ENCODE measurements at places on chromosomes 4 and X. TPM values are rescaled to one million over a fixed set of nuclear protein-coding genes. Genes with fewer than 3 reads are reported as not detected.
A peak's percentile ranks its signal among the peaks of the same experiment; 100 is the strongest.

RPS6KA6 gene
- 2.1 TPM for total RNA-seq

DNA sequence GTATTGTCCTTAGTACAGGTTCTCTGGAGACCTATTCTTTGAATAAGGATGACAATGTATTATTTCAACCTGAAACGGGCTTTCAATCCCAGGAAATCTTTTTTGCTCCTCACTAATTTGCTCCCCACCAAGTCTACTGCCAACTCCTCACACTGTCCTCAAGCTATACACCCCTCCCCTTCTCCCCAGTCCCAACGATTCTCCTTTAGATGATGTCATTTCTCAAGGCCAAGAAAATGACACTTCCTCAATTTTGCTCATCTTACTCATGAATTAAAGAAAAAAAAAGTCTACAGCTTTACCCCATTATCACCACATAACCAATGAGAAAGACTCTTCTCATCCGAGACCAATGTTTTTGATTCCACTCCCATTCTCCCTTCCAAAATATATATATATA, 20.6 kb downstream of the AP1S2 start:
- DNase-seq: no peak
- no peak overlapping the region for H3K4me3 ChIP-seq
- H3K36me3 ChIP-seq: peaks cover 2% of the 10 kb centered on the region
- H3K27me3 ChIP-seq: no peaks in the 10 kb centered on the region

DNA sequence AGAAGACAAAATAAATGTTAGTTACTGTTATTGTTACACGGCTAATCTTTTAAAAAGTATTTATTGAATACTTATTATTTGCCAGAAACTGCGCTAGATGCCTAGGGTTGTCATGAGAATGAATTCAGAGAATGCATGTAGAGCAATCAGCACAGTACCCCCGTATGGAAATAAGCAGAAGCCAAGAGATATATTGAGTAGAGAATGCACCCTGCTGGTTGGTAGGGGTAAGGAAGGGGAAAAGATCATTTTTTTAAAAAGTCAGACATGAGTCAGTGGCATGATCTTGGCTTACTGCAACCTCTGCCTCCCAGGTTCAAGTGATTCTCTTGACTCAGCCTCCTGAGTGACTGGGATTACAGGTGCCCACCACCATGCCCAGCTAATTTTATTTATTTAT, 13.1 kb upstream of the DRP2 start:
- DNase-seq: no peak
- no peak overlapping the region for H3K27ac ChIP-seq
- H3K4me3 ChIP-seq: no peak overlapping the region
- H3K27me3 ChIP-seq: no peaks in the 10 kb centered on the region
- peaks cover 15% of the 10 kb centered on the region for H3K4me1 ChIP-seq

DNA sequence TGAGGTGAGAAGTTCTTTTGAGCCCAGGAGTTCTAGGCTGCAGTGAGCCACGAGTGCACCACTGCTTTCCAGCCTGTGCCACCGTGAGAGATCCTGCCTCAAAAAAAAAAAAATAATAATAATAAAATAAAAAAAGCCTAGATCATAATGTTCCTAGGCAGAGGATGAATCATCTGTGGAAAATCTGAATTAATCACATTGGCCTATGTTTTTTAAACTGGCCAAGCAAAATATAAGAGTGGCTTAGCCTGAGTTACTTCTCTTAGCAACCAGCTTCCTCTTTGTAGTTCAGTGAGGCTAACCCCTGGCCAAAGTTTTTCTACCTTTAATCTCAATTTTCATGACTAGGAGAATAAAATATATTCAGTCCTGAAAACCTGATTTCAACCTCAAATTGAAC, 614.6 kb downstream of the PPP4R3C start:
- H3K36me3 ChIP-seq: no peaks in the 10 kb centered on the region
- no peak overlapping the region for H3K4me3 ChIP-seq
- H3K4me1 ChIP-seq: no peaks in the 10 kb centered on the region

DNA sequence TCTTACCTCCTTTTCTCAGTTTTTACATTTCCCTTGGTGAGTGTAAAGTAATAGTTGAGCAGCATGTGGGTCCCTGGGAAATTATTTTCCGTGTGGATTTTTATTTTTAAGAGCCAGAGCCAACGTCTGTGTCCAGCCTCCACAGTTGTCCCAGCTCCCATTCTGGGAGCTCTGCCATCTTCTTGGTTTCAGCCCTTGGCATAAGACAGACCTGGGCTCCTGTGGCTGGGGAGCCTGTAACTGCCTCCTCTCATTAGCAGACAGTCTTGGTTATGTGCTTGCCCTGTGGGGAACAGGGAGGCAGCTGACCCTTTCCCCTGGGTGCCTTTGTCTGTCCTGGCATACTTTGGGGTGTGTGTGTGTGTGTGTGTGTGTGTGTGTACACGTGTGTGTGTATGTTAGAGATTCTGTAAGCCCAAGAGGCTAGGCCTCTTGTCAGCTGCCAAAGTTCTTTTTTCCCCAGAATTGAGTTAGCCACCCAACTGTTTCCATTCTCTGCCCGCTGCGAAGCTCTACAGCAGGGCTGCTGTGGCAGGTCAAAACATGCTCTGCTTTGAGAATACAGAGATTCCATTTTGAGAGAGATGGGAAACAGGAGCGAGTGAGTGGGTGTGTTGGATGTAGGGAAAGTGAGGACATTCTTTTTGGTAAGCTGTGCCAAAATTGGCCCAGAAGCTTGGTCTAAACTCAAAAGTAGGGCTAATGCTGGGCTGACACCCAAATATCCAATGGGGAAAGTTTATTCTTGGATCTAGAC, 140.7 kb downstream of the TMEM164 start:
- H3K27me3 ChIP-seq: no peaks in the 10 kb centered on the region
- H3K27ac ChIP-seq: no peak overlapping the region
- DNase-seq: no peak
- no peak overlapping the region for H3K4me3 ChIP-seq
- no peaks in the 10 kb centered on the region for H3K4me1 ChIP-seq
- H3K36me3 ChIP-seq: no peaks in the 10 kb centered on the region

DNA sequence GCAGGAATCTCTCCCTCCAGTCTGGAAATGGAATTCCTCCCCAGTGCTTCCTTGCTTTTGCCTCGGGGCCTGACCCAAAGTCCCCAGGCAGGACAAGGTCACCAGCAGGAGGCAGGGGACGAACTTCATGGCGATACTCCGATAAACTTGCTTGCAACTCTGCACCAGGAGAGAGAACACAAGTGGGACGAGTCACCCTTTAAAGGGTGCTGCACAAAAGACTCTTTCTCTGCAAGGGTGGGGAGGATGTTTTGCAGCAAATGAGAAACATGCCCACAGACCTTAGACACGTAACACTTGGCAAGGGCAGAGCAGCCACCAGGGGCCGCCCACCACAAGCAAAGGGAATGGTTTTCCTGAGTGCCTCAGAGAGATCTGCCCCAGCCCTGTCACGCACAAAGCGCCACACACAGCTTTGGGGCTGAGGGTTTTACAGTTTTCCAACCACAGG, at the start of gene FGFBP2:
FGFBP2 (minus strand) TSS at position 175 of the 451 bp plus-strand sequence; CDS start at position 129, 46 bp downstream.
- H3K4me3 ChIP-seq: peak within 1 kb of the TSS; percentile 30
- H3K36me3 ChIP-seq: no peaks in the 10 kb centered on the region
- peak; percentile 59 for DNase-seq
- H3K4me1 ChIP-seq: peaks cover 37% of the 10 kb centered on the region

DNA sequence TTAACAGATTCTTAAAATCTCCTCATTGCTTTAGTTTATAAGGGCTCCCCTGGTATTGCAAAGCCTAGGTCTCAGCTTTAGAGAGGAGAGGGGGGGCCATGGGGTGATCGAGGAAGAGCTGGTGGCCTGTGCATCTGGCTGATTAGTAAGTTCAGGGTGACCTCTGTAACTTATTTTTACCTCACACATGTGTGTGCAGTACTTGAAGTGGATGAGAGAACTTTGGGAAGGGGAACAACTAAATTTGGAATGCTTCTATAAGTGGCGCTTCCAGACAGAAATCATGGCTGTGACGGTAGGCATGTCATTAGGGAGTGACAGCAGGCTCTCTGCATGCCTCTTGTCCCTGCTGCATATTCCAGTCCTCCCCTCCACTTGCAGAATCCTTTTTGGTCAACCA, 41.9 kb downstream of the FRAS1 start:
- no peak overlapping the region for H3K4me3 ChIP-seq
- H3K27ac ChIP-seq: no peak overlapping the region
- H3K36me3 ChIP-seq: no peaks in the 10 kb centered on the region
- H3K4me1 ChIP-seq: no peaks in the 10 kb centered on the region
- H3K27me3 ChIP-seq: no peaks in the 10 kb centered on the region

GRCh38 chrX:136546371-136546781, 14.4 kb downstream of the VGLL1 start:
- no peaks in the 10 kb centered on the region for H3K4me1 ChIP-seq
- H3K27me3 ChIP-seq: no peaks in the 10 kb centered on the region
- H3K36me3 ChIP-seq: no peaks in the 10 kb centered on the region
- no peak overlapping the region for H3K4me3 ChIP-seq

DNA sequence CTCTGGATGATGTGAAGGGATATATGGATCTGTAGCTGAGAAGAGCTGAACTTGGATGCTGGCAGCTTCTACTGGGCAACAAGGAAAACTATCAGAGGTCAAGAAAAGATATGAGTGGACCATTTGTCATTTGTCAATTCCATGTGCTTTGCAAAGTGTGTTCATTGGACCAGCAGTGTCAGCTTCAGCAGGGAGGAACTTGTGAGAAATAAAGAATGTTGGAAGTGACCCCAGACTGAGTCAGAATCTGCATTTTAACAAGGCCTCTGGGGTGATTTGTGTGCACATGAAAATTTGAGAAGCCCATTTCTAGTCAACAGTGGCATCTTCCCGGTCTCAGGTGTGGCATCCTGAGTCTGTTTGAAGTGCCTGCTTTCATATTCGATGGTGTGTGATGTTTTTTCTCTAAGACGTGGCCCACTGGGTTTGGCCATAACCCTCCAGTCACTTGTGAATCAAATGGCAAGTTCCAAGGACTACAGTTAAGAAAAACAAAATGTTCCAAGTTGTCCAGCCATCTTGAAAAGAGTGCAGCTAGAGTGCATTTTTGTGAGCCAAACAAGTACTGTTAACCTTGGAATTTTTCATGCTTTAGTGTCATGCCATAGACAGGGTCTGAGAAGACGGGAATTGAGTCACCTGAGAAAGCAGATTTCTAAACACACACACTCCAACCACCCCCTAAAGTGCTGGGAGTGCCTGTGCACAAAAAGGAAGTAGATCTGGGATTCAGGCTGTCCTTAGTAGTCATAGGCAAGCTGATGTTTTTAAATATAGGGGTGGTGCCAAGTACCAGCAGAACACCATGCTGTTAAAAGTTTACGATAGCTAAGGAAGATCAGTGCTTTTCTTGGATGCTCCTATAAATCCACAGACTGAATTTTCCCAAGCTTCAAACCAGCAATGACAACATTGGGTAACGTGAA, 26.4 kb downstream of the GPM6B start:
- H3K4me3 ChIP-seq: no peak overlapping the region
- H3K4me1 ChIP-seq: no peaks in the 10 kb centered on the region
- no peak overlapping the region for H3K27ac ChIP-seq
- DNase-seq: no peak
- no peaks in the 10 kb centered on the region for H3K36me3 ChIP-seq
- no peaks in the 10 kb centered on the region for H3K27me3 ChIP-seq

MAGEA2B gene
- not detected for total RNA-seq

NDST3 gene
- 5.7 TPM for total RNA-seq

BEND4 gene
- total RNA-seq: 1.6 TPM

DNA sequence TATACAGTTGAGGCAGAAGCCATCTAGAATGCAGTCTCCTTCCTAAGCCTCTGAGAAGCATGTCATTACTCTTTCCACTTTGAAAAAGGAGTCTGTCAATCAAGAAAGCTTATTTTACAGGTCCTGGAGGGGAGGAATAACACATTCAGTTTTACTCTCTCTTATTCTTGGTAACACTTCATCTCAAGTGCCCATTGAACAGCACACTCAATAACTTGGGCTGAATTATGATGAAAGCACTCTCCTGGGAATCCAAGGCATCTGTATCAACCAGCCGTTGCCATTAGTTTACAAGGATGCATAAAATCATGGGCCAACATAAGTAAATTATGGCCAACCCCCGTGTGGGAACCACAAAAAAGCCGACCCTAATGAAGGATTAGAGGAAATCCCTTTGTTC, 282.4 kb downstream of the C4orf33 start:
- H3K4me3 ChIP-seq: no peak overlapping the region
- H3K36me3 ChIP-seq: no peaks in the 10 kb centered on the region
- no peak overlapping the region for H3K27ac ChIP-seq
- no peak for DNase-seq
- H3K4me1 ChIP-seq: no peaks in the 10 kb centered on the region

- DNase-seq: no peak
- no peaks in the 10 kb centered on the region for H3K4me1 ChIP-seq
- no peak overlapping the region for H3K4me3 ChIP-seq
- H3K27ac ChIP-seq: no peak overlapping the region
These were observed 497.1 kb downstream of the SMARCA1 start for GRCh38 chrX:129026202-129026601.

PAGE2 gene
- total RNA-seq: 0.24 TPM

ZNF718 gene
- total RNA-seq: 7.5 TPM

DNA sequence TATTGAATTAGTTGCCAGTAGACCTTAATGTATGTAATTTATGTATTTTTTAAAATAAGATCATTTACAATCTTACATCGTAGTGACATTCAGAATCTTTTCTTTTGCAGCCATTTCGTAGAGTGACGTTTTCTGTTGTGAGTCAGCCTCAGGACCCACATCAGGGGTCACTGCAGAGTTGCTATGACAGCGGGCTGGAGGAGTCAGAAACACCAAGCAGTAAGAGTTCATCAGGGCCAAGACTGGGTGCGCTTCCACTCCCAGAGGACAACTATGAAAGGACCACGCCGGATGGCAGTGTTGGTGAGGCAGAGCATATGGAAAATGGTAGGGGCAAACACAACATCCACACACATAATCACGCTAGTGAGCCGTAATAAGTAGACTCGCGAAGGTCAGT, 199.9 kb downstream of the PCDH7 start:
- no peaks in the 10 kb centered on the region for H3K4me1 ChIP-seq
- no peak overlapping the region for H3K4me3 ChIP-seq
- H3K27ac ChIP-seq: no peak overlapping the region
- no peak for DNase-seq
- H3K27me3 ChIP-seq: no peaks in the 10 kb centered on the region

MORC4 gene
- 6.5 TPM for total RNA-seq

- H3K4me3 ChIP-seq: no peak overlapping the region
- no peak for DNase-seq
- no peaks in the 10 kb centered on the region for H3K4me1 ChIP-seq
- no peaks in the 10 kb centered on the region for H3K27me3 ChIP-seq
- H3K27ac ChIP-seq: no peak overlapping the region
- H3K36me3 ChIP-seq: no peaks in the 10 kb centered on the region
These were observed 105.1 kb downstream of the ADGRA3 start for GRCh38 chr4:22410645-22411247.

DNA sequence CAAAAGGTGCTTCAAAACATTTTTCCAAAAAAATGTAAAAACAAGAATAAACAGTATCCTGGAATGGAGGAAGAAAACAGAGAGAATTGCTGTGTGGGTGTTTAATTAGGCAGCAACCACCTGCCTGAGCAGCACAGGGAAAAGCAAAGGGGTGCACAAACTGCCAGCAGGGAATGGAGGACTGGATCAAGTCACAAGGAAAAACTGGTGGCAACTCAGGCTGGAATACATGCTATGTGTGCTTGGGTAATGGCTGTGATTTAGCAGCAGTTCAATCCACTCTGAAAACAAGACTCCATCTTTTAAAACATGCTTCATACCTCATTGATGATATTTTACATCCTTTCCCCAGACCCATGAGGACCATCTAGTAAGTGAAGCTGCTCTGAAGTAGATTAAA, 179.5 kb downstream of the HS6ST2 start:
- H3K27ac ChIP-seq: no peak overlapping the region
- no peaks in the 10 kb centered on the region for H3K27me3 ChIP-seq
- H3K4me3 ChIP-seq: no peak overlapping the region

Measured in thymus (tissue), 14 donors.